HS-27A (cell line): ENCODE measurements at places on chromosomes 2 and 18.

- no peak for DNase-seq
These were observed 154.4 kb downstream of the MYO1B start for GRCh38 chr2:191399601-191400000.

DNA sequence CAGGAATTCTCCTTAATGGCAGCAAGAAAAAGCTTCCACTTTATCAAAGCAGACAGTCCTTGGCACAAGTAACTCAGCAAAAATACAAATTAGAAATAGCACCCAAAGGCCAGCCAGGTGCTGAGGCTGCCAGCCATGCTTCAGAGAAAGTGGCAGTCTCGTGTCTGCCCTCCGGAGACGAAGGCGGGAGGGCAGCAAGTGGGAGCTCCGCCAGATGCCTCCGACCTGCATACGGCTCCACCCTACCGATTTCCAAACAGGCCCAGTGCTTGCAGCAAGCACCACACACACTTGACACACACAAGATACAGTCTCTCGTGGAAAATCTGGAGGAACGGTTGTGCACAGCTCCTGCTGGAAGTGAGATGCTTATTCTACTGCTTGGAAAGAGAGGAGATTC is 134.9 kb upstream of the REV1 start:
- DNase-seq, result no peak

DNA sequence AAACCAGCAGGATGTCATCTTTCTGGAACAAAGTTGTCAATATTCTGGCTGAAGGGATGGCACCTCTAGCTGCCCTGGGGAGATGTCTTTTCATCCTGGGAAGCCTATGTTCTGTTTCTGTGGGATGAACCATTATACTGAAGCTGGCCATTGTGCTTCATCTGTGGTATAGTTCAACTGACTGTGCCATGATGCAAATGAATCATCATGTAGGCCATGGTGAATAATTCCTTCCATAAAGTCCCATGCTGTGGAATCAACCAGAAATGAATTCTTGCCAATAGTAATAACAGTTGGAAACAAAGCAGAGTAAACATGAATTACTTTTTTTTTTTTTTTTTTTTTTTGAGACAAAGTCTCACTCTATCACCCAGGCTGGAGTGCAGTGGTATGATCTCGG is 64.1 kb upstream of the CNGA3 start:
- no peak for DNase-seq

- no peak for DNase-seq
These were observed 66.9 kb upstream of the NCKAP5 start for GRCh38 chr2:133635131-133635530.

- DNase-seq, result no peak
These were observed 58.8 kb downstream of the MFSD6 start for GRCh38 chr2:190466819-190467446.

DNA sequence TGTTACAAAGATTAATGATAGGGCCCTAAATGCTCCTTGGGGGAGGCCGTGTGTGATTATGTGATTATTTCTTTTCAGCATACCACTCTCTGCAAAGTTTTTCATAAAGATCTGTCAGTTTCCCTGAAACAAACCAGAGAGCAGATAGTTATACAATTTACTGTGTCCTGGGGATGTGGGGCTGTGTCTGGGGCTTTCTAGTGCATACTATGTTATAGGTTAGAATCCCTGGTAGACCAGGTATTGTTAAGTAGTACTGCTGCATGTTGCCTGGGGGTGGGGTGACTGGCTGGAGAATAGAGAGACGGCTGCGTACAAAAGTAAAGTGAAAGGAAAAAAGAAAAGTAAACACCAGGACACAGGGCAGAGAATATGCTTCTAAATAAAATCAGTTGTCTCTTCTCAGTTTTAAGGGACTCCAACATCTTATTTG is 3.3 kb upstream of the CCBE1 start:
- DNase-seq, result no peak

GRCh38 chr2:9703701-9704221 is 73.0 kb upstream of the YWHAQ start:
- peak; percentile 79 for DNase-seq

DNA sequence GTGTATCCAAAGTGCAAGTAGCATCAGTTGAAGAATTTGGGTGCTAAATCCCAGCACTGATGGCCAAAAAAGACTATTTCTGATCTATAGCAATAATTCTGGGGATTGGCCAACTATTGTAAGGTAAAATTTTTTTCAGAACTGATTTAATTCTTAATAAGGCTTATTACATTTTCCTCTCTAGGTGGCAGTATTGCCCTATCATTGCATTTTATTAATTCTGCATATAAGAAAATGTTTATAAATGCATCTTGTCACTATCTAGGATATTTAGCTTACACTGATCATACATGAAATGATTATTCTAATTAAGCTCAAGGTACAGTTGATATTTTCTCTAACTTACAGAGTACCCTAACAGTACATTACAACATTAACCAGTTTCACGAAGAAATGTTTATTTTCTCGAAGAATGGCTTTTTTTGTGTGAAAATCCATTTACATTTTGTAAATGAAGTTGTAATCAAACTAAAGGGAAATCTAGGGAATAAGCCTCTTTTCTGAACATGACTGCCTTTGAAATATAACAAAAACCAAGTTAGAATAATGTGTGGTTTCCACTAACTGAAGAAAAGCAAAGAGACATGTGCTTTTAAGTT is 11.0 kb downstream of the TTN start:
- DNase-seq, result peak; percentile 9

DNA sequence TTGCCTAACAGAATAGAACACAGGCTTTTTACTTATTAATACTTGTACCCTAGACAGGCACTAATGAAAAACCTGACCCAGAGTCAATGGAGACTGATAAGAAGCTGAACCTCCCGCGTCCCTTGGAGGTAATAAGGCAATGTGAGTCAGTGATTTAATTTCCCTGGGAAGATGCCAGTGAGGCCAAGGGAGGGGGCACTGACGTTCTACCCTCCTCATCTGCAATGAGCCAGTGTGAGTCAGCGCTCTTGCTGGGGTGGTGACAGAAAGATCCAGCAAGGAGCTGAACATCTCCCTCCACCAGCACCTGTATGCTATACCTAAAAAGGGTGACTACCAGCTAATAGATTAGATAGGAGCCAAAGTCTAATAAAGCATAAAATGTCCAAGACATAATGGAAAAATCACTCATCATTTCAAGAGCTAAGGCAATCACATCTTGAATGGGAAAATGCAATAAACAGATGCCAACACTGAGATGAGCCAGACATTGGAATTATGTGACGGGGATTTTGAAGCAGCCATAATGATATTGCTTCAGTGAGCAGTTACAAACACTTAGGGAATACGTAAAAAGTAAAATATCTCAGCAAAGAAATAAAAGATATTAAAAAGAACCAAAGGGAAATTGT is 116.9 kb downstream of the TPGS2 start:
- DNase-seq, result peak; percentile 49

DNA sequence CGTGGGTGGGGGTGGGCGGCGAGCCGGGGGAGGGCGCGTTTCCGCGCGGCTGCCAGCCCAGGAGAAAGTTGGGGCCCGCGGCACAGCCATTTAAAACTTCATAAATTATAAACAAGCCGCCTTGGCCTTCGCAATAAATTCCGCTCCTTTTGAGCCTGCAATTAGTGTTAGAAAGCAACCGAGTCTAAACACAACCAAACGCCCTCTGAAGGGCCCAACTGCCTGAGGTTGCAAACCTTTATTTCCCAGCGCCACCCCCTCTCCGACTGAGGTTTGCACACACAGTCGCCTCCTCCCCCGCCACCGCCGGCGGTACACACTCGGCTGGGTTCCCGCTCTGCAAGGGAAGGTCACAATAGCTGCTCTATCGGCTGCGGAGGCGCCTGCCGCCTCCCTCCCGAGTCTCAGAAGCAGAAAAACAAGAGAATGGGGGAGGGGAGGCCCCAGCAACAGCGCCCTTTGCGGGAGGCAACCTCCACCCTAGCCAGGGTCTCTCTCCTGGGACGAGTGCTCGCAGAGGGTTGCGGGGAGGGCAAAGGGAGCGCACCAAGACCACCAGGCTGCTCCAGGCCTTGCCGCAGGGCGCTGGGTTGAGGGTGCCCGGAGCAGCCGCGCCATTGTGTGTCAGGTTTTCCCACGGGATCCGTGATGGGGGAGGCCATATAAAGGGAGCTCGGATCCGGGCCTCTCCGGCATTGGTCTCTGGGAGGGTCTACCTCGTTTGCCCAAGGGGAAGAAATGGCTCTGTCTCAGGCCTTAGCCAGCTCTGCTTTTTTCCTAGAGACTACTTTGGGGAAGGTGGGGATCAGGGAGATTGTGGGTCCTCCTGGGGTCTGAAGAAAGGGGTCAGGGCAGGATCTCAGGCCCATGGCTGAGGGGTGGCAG is 13.4 kb upstream of the HOXD1 start:
- no peak for DNase-seq
